ENCODE measurements at places on chromosomes 5 and 9.
A peak's percentile ranks its signal among the peaks of the same experiment; 100 is the strongest.

GRCh38 chr9:129338724-129339430 lies 160.8 kb upstream of the IER5L start:
- H3K4me1 ChIP-seq: peaks cover 36% of the 10 kb centered on the region
- no peaks in the 10 kb centered on the region for H3K27me3 ChIP-seq
- no peaks in the 10 kb centered on the region for H3K36me3 ChIP-seq
- no peak overlapping the region for H3K4me3 ChIP-seq

GRCh38 chr5:136205941-136206340 lies 13.0 kb upstream of the SMIM32 start:
- no peaks in the 10 kb centered on the region for H3K36me3 ChIP-seq
- H3K27me3 ChIP-seq: peaks cover 39% of the 10 kb centered on the region
- peak; percentile 37 for DNase-seq
- no peak overlapping the region for H3K4me3 ChIP-seq
- H3K27ac ChIP-seq: no peak overlapping the region

DNA sequence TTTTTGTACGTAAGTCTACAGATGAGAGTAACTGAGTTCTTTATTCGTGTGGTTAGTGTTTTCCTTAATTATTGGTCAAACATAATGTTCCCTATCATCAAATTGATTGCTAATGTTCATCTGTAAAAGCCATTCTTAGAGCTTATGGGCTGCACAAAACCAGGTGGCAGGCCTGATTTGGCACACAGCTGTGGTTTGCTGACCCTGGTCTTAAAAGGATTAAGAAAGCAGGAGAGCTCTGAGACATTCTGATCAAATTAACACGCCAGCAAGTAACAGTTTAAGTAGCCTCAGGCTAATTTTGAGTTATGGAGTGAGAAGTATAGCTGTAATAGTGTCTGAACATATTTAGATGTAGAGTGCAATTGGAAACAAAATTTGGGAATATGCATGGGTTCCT lies 63.2 kb downstream of the PRR16 start:
- no peaks in the 10 kb centered on the region for H3K4me1 ChIP-seq
- no peaks in the 10 kb centered on the region for H3K27me3 ChIP-seq
- no peak for DNase-seq
- H3K27ac ChIP-seq: no peak overlapping the region

- H3K4me1 ChIP-seq: peaks cover 36% of the 10 kb centered on the region
- H3K4me3 ChIP-seq: no peak overlapping the region
- H3K27ac ChIP-seq: peak overlapping the region; percentile 29
- H3K27me3 ChIP-seq: no peaks in the 10 kb centered on the region
- no peak for DNase-seq
- H3K36me3 ChIP-seq: peaks cover 3% of the 10 kb centered on the region
These were observed 286.4 kb upstream of the WWC1 start for GRCh38 chr5:168005093-168005492.

DNA sequence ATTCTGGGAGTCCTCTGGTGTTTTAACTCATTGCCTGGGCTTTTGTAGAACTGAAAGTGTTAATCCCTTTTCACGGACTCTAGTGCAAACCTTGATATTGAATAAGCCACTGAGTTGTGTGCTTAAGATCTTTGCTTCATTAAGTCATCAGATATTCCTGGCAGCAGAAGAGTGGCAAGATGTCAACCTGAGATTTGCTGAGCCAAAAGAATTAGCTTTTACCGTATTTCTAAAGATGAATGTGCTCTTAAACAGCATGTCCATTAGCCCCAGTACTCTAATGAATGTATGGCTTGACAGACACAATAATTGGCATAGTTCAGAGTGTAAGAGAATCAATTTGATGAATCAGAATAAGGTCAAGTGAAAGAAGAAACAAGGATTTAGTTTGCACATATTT lies 87.2 kb upstream of the CDH6 start:
- peaks cover 28% of the 10 kb centered on the region for H3K4me1 ChIP-seq
- no peak overlapping the region for H3K4me3 ChIP-seq
- H3K27me3 ChIP-seq: no peaks in the 10 kb centered on the region

GRCh38 chr5:42337607-42338006 lies 85.6 kb upstream of the GHR start:
- no peaks in the 10 kb centered on the region for H3K27me3 ChIP-seq
- no peak overlapping the region for H3K27ac ChIP-seq
- H3K4me3 ChIP-seq: no peak overlapping the region
- H3K4me1 ChIP-seq: no peaks in the 10 kb centered on the region
- no peak for DNase-seq

DNA sequence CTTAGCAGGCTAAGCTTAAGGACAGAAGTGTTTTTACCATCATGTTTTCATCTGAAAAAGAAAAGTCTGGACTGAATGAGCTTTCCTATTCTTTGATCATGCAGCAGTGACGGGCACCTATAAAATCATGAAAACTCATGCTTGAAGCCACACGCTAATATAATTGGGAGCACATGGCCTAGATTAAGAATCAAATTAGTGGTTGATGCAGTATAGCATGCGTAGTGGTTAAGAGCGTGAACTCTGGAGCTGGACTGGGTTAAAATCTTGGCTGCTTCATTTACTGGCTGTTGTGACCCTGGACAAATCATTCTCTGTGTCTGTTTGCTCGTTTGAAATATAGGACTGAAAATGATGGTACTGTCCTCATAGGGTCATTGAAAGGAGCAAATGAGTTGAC lies 49.9 kb upstream of the IL13 start:
- peaks cover 42% of the 10 kb centered on the region for H3K36me3 ChIP-seq
- DNase-seq: no peak
- no peaks in the 10 kb centered on the region for H3K4me1 ChIP-seq

DNA sequence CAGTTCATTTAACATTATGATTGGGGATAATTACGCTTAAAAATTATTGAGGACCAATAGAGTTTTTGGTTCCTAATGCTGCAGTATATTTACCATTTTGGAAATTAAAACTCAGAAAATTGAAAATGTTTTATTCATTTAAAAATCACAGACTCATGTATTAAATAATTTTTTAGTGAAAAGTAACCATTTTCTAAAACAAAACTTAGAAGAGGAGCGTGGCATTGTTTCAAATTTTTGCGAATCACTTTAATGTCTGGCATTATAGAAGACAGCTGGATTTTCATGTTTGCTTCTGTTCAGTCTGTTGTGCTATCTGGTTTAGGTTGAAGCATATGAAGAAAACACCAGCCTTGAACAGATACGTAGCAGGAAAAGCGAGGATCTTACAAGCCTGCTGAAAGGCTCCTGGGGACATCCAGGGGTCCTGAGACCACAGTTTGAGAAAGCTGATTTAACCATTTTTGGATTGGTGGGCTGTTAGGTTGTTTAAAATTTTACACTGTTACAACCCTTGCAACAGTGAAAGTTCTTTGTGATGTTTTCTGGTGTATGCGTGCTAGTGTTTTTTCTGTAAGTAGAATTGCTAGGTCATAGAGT lies 1.6 kb downstream of the ZFYVE16 start:
- DNase-seq: no peak
- H3K36me3 ChIP-seq: peaks cover 21% of the 10 kb centered on the region
- H3K27me3 ChIP-seq: no peaks in the 10 kb centered on the region
- peak overlapping the region; percentile 94 for H3K4me3 ChIP-seq
- peaks cover 23% of the 10 kb centered on the region for H3K4me1 ChIP-seq

GRCh38 chr5:143495110-143495509 lies 91.6 kb upstream of the NR3C1 start:
- peak overlapping the region; percentile 53 for H3K4me3 ChIP-seq
- peak overlapping the region; percentile 75 for H3K27ac ChIP-seq
- H3K27me3 ChIP-seq: no peaks in the 10 kb centered on the region
- no peak for DNase-seq

DNA sequence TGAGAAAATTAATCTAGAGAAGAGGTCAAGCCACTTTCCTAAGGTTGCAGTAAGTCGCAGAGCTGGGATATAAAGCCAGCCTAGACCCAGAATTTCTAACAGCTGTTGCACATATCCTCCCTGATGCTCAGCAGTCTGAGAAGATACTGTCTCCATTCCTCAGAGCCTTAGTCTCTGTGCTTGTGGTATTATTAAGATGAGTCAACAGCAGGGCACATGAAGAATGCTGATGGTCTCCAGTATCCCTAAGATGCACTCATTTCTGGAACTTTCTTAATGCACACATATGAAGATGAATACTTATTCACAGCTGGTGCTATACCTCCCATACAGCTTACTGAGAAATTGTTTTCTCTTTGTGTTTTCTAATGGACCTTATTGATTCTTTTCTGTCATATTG lies 32.5 kb downstream of the SGCD start:
- no peaks in the 10 kb centered on the region for H3K36me3 ChIP-seq
- no peak overlapping the region for H3K27ac ChIP-seq
- H3K4me3 ChIP-seq: no peak overlapping the region
- no peak for DNase-seq

Measured in type B pancreatic cell (in vitro differentiated cells).